Activated T-cell treated with anti-CD3 and anti-CD28 coated beads, Interleukin-2, amount 50 U/mL, for 48 hours (primary cell): ENCODE measurements at places on chromosomes 5 and 9.

GRCh38 chr5:176658817-176659511, 11.7 kb downstream of the TSPAN17 start:
- DNase-seq, result no peak

- DNase-seq, result no peak
These were observed 27.9 kb downstream of the RHOBTB3 start for GRCh38 chr5:95759005-95759404.

- no peak for DNase-seq
These were observed 127.5 kb downstream of the SUSD1 start for GRCh38 chr9:112047538-112048066.

DNA sequence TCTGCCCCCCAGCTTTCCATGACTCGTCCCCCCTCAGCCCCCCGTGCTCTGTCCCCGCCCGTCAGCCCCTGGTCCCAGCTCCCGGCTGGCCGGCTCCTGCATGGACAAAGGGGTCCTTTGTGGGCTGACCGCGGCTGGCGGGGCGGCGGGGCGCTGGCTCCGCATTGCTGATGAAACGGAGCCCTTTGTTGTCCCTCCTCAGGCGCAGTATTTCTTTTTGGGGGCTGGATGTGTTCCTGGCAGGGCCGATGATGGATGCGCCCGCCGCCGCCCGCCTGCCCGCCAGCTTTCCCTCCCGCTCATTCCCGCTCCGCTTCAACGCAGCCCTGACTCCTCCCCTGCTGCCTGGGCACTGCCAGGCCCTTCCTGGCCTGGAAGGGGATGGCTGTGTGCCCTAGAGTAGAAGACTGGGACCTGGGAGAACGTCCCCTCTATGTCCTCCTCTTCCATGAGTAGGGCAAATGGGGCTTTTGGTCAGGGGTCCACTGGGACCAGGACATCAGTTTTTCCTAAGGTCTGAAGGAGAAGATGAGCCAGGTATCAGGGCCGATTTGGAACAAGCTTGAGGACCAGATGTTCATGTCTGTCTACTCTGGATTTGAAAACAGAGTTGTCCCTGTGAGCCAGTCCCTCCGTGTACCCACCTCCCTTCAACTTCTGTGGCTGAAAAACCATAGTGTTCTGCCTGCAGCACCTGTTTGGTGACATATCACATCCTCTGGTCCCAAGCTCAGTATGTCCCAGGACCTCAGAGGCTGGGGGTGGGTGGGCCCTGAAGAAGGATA, 29.0 kb downstream of the CXXC5 start:
- DNase-seq, result no peak

DNA sequence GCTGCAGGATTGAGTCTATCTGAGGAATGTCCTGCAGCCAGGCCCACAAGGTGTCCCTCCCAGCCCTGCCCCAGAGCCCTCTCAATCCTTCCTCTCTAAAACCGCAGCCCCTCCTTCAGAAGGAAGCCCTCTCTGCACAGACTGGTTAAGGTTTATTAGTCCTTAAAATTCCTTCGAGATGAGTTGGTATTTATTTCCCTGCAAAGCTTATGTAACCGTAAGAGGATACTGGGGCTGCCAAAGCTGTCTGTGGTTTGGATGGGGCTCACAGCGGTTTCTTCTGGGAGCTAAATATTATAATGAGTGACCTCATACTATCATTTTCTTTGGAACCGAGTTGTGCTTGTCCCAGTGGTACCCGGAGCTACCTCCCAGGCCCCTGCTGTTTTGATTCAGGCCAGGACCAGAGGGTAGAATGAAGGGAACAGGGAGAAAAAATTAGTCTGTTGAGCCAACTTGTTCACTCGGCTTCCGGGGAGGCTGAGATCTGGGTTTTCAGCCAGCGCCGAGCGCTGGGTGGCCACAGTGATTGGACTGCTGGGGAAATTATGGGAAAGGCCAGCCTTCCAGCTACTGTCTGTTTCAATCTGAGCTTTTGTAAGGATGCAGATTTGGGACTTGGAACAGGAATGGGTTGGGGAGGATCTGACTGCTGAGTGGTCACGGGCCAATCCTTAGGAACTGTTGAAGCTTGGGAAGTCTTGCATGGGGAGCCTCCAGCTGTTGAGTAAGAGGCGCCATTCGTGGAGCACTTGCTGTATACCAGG, 107.5 kb downstream of the NDFIP1 start:
- no peak for DNase-seq

GRCh38 chr9:2363781-2364180, 257.8 kb upstream of the VLDLR start:
- DNase-seq, result no peak

GRCh38 chr5:150278046-150278730, 11.4 kb downstream of the CAMK2A start:
- DNase-seq, result no peak
